ENCODE measurements at places on chromosomes 6 and 20.

- peaks cover 40% of the 10 kb centered on the region for H3K36me3 ChIP-seq
- DNase-seq, result no peak
- H3K4me3 ChIP-seq, result no peak overlapping the region
- no peaks in the 10 kb centered on the region for H3K27me3 ChIP-seq
Observed at GRCh38 chr20:31559704-31560093, 45.4 kb upstream of the ID1 start.

DNA sequence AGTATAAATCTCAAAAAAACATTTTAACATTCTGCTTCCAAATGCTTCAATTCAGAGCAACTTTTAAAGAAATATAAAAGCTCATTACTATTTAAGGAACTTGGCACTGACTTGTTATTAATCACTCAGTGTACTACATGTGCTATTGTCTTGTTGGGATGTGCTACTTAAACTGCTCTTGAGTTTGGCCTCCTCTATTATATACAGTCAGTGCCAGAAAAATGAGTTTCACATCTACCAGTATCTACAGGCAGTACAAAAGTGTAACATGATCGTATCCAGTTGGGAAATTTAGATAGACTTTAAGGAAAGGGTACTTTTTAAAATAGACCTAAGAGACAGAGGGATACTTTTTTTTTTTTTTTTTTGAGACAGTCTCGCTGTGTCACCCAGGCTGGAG lies 627.3 kb upstream of the SLC35B3 start:
- no peaks in the 10 kb centered on the region for H3K27me3 ChIP-seq
- no peak for DNase-seq
- H3K36me3 ChIP-seq, result no peaks in the 10 kb centered on the region
- no peak overlapping the region for H3K27ac ChIP-seq
- H3K4me1 ChIP-seq, result no peaks in the 10 kb centered on the region

DNA sequence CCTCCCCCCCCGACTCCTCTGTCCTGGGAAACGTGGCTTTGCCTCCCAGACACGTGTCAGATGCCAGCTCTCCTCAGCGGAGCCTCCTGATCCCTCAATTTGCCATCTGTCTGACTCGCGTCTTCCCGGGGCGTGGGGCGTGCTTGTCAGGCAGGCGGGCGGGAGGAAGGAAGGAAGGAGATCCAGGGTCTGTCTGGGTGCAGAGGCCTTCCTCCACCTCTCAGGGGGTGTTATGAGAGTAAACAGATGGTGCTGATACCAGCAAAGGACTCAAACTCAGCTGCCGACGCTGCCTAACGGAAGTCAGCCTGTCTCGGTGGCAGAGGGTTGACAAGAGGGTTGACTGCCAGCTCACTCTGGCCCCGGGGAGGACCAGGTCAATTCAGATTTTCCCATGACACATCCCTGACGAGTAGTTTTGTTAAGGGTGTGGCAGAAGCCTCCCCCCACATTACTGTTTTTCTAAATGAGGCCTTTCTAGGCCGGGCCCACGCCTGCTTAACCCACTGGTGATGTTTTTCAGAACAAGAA lies 17.0 kb downstream of the UQCC2 start:
- H3K27ac ChIP-seq, result no peak overlapping the region
- H3K4me1 ChIP-seq, result peaks cover 4% of the 10 kb centered on the region
- DNase-seq, result no peak
- H3K27me3 ChIP-seq, result no peaks in the 10 kb centered on the region
- no peak overlapping the region for H3K4me3 ChIP-seq

DNA sequence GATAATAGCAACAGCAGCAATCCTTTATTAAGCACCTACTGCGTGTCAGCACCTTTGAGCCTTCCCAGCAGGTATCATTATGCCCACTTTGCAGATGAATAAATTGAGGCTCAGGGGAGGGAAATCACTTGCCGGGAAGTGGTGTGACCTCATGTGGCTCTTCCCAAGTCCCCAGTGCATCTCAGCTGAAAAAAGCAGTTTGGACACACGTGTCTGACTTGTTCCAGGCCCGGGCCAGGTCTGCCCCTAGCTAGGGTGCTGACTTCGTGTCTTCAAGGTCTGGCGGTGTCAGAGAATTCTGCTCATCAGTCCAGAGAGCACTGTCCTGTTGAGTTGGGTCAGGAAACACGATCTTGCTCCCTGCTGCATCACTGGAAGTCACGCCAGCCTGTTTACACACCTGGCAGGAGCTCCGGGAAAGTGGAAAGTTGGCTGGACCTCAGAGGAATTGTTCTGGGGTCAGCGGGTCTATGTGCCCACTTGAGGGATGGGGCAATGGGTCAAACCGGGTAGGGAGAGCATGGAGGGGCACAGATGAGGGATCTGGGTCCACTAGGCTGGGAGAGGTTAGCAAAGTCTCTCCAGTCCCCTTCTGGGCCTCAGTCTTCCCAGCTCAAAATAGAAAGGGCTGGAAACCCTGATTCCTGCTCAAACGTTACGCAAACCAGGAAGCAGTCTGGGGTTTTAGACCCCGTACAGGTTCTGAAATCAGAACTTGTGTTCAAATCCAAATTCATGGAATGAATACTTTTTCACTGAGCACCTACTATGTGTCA lies 10.5 kb downstream of the SLC13A3 start:
- no peaks in the 10 kb centered on the region for H3K4me1 ChIP-seq
- H3K4me3 ChIP-seq, result no peak overlapping the region
- peaks cover 10% of the 10 kb centered on the region for H3K27me3 ChIP-seq

GRCh38 chr6:129672341-129672682 lies 37.7 kb downstream of the ARHGAP18 start:
- DNase-seq, result no peak
- no peaks in the 10 kb centered on the region for H3K36me3 ChIP-seq
- H3K4me3 ChIP-seq, result no peak overlapping the region

- no peaks in the 10 kb centered on the region for H3K27me3 ChIP-seq
- DNase-seq, result no peak
- no peak overlapping the region for H3K27ac ChIP-seq
- no peaks in the 10 kb centered on the region for H3K36me3 ChIP-seq
Observed at GRCh38 chr6:13870214-13870830, 54.4 kb upstream of the RNF182 start.

- no peaks in the 10 kb centered on the region for H3K4me1 ChIP-seq
- no peaks in the 10 kb centered on the region for H3K36me3 ChIP-seq
- no peak overlapping the region for H3K27ac ChIP-seq
- H3K4me3 ChIP-seq, result no peak overlapping the region
Observed at GRCh38 chr6:22068561-22069305, 228.1 kb downstream of the PRL start.

DNA sequence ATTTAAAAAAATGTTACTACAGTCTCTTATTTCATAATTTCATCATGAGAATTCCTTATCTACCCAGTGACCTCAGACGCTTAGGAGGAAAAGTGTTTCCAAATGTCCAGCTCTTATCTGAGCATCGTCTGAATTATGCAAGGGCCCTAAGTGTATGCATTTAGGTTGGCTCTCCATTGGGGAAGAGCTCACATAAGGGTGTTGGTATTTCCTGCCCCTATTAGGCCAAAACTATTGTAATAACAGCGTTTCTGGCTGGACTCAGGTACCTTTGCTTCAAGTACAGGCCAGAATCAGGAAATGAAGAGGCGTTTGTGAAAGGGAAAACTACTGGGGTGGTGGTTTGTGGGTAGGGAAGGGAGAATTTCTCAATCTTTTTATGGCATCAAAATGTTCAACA lies 40.4 kb upstream of the SGK1 start:
- no peak for DNase-seq
- no peak overlapping the region for H3K27ac ChIP-seq
- no peak overlapping the region for H3K4me3 ChIP-seq
- peaks cover 9% of the 10 kb centered on the region for H3K4me1 ChIP-seq
- H3K27me3 ChIP-seq, result no peaks in the 10 kb centered on the region
- no peaks in the 10 kb centered on the region for H3K36me3 ChIP-seq

- H3K4me1 ChIP-seq, result no peaks in the 10 kb centered on the region
- no peak overlapping the region for H3K27ac ChIP-seq
- H3K27me3 ChIP-seq, result no peaks in the 10 kb centered on the region
- DNase-seq, result no peak
- no peak overlapping the region for H3K4me3 ChIP-seq
Observed at GRCh38 chr6:105468850-105469249, 66.0 kb upstream of the PREP start.

GRCh38 chr20:10064611-10065010 lies 29.8 kb downstream of the ANKEF1 start:
- H3K27ac ChIP-seq, result no peak overlapping the region
- H3K36me3 ChIP-seq, result no peaks in the 10 kb centered on the region
- no peak for DNase-seq
- H3K27me3 ChIP-seq, result no peaks in the 10 kb centered on the region
- no peak overlapping the region for H3K4me3 ChIP-seq
- no peaks in the 10 kb centered on the region for H3K4me1 ChIP-seq

GRCh38 chr20:58585753-58586540 lies 65.1 kb upstream of the STX16 start:
- peaks cover 33% of the 10 kb centered on the region for H3K27me3 ChIP-seq
- no peak for DNase-seq
- no peak overlapping the region for H3K4me3 ChIP-seq
- H3K27ac ChIP-seq, result no peak overlapping the region

- no peaks in the 10 kb centered on the region for H3K36me3 ChIP-seq
- no peak overlapping the region for H3K4me3 ChIP-seq
- no peaks in the 10 kb centered on the region for H3K27me3 ChIP-seq
- H3K27ac ChIP-seq, result no peak overlapping the region
- DNase-seq, result no peak
Observed at GRCh38 chr6:152273638-152274037, 363.5 kb downstream of the SYNE1 start.

DNA sequence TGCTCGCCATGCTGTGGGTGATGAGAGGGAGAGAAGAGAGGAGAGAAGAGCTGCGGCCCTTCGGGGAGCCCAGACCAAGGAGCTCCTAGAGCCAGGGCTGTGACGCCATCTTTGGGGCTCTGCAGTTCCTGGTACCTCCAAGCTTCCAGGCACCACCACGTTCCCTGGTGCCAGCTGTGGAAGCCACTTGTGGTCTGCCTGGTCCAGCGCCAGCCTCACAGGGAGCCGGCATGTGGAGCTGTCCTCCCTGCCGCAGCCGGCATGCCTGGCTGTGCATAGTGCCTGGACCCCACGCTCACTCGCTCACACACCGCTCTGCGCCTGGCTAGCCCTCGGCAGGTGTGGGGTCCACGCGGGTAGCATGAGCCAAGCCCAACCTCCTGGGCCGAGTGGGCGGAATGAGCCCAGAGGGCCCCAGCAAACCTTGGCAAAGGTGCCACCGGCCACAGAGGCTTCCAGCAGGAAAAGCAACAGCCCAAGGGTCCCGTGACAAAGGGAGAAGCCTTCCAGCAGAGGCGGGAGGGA lies 19.3 kb upstream of the CHRNA4 start:
- no peaks in the 10 kb centered on the region for H3K4me1 ChIP-seq
- H3K36me3 ChIP-seq, result no peaks in the 10 kb centered on the region
- no peak overlapping the region for H3K4me3 ChIP-seq
- H3K27ac ChIP-seq, result no peak overlapping the region
- no peaks in the 10 kb centered on the region for H3K27me3 ChIP-seq

All from HCT116 (cell line).